Stimulated activated CD4-positive, alpha-beta T cell treated with anti-CD3 and anti-CD28 coated beads, TNF-alpha, amount 100 ng/mL, for 4 hours (primary cell): ENCODE measurements at places on chromosomes 1 and 21.

GRCh38 chr1:19610282-19610981 lies 33.7 kb upstream of the NBL1 start:
- no peak for DNase-seq

- no peak for DNase-seq
These were observed 94.7 kb downstream of the CCDC185 start for GRCh38 chr1:223487887-223488259.

DNA sequence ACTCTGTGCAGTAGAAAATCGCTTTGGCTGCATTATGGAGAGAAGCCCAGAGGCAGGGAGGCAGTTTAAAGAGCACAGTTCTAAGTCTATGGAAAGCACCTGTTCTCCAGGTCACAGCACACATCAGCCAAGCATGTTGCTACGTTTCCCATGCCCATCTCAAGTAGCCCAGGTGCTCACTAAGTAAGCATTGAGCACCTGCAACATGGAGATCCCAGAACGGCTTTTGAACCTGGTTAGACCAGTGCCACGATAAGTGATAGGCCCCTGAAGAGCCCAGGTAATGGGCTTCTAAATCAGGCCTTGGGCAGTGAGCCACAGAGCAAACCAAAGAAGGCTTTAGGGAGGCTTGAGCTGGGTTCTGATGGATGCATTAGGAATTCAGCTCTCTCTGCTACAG lies 186.2 kb downstream of the C1orf94 start:
- no peak for DNase-seq

GRCh38 chr1:32855861-32856617 lies 14.7 kb downstream of the FNDC5 start:
- no peak for DNase-seq

DNA sequence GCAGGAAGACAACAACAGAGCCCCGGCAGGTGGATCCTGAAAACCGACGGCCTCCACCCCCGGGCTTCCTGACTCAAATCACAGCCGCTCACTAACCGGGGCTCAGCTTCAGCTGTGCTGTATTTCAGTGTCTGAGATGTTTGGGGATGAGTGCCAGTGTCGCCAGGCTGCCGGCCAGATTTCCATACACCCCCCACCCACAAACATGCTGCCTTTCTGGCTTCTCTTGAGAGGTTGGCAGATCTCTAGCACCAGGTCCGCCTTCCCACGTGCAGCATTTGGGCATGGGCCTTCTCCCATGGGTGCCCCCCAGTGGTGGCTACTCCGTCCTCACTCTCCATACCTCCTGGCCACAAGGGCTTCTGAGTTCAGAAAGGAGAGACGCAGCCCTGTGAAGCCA lies 34.8 kb downstream of the KCNAB2 start:
- DNase-seq, result no peak

DNA sequence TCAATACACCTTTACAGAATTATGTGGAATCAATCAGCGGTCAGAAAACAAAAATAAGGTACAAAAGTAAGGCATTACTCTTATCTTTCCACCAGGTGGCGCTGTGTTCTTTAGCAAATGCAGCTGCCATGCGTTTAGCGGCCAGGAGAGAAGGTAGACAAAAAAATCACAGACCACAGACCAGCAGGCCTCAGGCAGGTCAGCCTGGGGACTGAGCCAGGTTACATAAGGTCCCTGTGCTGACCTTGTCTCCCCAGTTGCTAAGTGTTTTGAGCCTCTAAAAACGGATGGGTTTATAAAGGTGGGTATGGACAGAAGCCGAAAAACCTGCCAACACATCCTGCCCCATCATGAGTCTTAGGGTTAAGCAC lies 2.8 kb downstream of the RGS16 start:
- DNase-seq, result no peak

- DNase-seq, result no peak
These were observed 56.8 kb upstream of the ERRFI1 start for GRCh38 chr1:8082945-8083344.

DNA sequence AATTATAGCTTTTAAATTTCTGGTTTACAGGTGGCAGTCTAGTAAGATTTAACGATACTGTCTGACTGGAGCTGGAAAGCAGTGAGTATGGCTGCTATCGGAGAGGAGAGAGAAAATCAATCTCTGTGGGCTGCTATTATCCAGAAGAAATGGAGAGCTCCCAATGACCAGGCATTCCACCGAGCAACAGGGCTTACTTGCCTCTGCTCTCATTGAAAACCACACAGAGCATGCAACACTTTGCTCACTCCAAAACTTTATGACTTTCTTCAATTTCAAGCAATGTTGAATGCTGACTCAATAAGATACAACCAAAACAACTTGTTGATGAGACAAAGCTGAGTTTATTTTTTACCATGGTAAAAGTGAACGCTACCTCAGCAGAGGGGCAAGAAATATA lies 337.0 kb upstream of the NCAM2 start:
- DNase-seq, result no peak

DNA sequence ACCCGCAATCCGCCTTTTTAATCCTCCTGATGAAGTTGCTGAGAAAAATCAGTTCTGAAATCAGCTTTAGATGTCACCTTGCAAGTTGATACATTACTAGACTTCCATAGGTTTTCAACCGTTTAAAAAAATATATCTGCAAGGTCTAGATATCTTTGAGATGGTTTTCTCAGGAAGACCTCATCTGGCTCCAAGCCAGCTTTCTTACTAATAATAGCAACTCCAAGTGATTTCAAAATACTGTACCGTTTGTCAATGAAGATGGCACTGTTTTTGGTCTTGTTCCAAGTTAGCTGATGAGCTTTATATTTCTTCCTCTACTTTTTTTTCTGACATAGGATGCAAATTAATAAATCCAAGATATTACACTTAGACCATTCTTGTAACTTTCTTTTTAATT lies 40.3 kb downstream of the LRRC8C start:
- no peak for DNase-seq

DNA sequence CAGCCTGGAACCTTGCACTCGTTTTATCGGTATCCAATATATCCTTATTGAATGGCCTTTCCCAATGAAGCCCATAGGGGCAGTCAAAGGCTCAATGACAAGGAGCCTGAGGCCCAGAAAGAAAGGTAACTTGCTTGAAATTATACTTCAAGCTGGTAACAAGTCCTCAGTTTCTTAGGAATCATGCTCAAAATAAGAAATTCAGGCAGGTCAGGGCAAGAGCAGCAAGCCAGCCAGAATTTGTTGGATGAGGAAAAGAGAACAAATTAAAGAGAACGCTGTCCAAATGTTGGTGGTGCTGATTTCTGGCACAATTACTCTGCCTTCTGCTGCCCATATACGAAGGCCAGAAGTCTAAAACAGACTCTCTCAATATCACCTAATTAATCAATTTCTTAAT lies 77.6 kb downstream of the DDX20 start:
- no peak for DNase-seq

- DNase-seq, result no peak
These were observed 9.1 kb downstream of the TTC22 start for GRCh38 chr1:54791880-54792522.

- no peak for DNase-seq
These were observed 283.7 kb downstream of the HLX start for GRCh38 chr1:221162939-221163338.

DNA sequence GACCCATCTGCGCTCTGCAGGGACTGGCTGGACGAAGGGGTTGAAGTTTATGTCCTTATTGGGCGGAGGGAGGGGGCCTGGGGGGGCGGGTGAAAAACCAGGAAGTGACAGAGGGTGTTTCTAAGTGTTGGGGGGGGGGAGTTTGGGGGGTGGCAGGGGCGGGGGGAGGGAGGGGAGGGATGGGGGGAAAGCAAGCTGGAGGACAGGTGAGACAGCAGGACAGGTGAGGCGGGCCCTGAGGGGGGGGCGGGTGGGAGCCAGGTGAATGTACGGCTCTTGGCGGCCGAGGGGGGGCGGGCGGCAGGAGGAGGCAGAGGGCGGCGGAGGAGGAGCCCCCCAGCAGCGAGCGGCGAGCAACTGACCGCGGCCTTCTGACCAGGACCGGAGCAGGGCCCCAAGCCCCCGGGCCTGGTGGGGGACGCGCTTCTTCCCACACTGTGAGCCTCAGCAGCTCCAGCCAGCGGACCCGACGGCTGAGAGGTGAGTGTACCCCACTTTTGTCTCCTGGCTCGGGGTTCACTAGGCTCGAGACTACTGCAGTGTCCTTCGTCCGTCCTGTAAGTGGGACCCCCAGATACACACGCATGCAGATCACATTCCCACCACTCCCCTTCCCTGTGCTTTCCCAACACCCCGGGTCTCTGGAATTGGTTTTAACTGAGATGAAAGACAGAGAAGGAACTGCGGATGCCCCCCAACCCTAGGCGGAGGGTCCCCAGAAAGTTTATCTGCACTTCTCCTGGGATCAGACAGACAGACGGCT lies at the start of gene ZBTB7B:
Gene ZBTB7B (plus strand): TSS at position 339 of the 763 bp plus-strand sequence. CDS start 11,859 bp downstream, outside the sequence.
- DNase-seq, result no peak

- DNase-seq, result no peak
These were observed 96.4 kb downstream of the SSBP3 start for GRCh38 chr1:54309631-54310366.

- DNase-seq, result no peak
These were observed 84.5 kb upstream of the GCLM start for GRCh38 chr1:93993731-93994130.

DNA sequence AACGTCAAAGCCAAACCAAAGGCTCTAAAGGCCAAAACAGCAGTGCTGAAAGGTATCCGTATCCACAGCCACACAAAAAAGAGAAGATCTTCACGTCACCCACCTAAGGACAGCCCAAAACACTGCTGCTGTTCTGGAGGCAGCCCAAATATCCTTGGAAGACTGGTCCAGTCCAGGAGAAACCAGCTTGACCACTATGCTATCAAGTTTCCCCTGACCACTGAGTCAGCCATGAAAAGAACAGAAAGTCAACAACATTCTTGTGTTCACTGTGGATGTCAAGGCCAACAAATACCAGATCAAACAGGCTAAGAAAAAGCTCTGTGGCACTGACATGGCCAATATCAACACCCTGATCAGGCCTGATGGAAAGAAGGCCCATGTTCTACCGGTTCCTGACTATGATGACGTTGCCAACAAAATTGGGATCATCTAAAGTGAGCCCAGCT lies 32.1 kb downstream of the ARID4B start:
- DNase-seq, result no peak

DNA sequence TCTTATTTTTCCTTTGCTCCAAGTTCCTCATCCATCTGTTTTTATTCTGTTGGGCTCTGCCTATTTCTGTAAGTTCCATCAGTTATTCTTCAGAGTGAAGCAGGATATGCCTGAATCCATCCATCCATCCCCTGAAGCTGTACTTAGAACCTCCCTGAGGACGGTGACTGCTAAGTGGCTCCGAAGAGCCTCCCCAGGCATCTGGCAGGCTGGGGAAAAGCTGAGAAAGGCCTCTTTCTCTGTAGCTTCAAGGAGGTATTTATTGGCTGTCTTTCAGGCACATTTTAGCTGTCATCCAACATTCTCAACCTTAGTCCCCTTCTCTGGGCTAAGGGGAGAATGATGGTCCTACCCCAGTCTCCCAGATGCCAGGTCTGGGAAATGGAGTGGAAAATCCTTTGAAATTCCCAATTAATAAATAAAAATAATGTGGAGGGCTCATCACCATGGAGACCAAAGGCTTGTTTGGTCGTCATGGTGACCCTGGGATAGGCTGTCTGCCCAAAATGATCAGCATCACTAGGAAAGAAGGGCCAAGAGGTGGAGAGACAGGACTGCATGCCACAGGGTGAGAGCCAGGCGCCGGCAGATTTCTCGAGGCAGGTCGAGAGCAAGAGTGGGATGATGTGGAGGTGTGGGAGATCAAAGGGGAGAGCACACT lies 82.0 kb downstream of the UBIAD1 start:
- no peak for DNase-seq

- no peak for DNase-seq
These were observed 10.0 kb downstream of the ADAMTS1 start for GRCh38 chr21:26835027-26835713.

DNA sequence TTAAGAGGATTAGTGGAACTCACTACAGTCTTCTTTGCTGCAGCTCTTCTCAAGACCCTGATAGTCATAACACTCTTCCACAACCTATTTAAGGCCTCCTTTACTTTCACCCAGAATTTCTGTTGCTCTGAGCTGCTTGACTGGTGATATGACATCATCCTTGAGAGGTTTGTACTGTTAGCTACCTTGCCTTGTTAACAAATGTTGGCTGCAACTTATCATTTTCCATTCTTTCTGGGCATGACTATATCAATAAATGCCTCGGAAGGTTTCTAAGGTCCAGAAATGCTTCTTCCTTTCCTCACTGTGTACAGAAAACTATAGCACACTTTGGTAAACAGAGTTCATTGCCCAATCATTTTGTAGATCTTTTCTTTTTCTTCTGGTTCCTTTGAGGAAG lies 1292.2 kb upstream of the TMPRSS15 start:
- DNase-seq, result no peak

- no peak for DNase-seq
These were observed 707 bp upstream of the GPR153 start for GRCh38 chr1:6261615-6261995.

DNA sequence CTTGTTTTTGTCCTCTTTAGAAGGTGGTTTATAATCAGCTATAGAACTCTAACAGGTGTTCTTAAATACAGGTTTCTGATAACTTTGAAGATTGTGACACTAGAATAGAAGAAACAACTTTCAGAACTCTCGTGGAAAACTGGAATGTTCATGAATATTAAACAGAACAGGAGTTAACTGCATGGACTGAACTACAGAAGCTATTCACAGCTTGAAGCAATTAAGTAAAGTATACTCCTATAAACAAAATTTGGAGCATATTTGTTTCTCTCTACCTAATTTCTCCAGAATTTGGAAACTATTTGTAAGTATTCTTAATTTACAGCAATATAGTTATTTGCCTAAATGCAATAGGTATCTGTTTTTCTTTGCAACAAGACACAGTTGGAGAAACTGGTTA lies 824.8 kb downstream of the ADGRL2 start:
- DNase-seq, result no peak

- no peak for DNase-seq
These were observed at the start of gene RGS4 for GRCh38 chr1:163069142-163069541. RGS4 (plus strand) TSS chr1:163069361; CDS start chr1:163069485, 124 bp downstream.

GRCh38 chr1:30950700-30951099 lies 42.1 kb upstream of the SDC3 start:
- DNase-seq, result no peak

DNA sequence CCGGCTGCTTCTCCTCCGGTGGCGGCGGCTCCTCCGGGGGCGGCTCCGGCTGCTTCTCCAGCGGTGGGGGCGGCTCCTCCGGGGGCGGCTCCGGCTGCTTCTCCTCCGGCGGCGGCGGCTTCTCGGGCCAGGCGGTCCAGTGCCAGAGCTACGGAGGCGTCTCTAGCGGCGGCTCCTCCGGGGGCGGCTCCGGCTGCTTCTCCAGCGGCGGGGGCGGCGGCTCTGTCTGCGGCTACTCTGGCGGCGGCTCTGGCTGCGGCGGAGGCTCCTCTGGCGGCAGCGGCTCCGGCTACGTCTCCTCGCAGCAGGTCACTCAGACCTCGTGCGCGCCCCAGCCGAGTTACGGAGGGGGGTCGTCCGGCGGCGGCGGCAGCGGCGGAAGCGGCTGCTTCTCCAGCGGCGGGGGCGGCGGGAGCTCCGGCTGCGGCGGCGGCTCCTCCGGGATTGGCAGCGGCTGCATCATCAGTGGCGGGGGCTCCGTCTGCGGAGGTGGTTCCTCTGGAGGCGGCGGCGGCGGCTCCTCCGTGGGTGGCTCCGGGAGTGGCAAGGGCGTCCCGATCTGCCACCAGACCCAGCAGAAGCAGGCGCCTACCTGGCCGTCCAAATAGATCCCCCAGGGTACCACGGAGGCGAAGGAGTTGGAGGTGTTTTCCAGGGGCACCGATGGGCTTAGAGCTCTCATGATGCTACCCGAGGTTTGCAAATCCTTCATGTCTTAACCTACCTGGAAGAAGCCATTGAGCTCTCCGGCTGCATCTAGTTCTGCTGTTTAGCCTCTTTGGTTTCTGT lies 2.0 kb downstream of the LORICRIN start:
- DNase-seq, result peak; percentile 19

GRCh38 chr1:201346337-201346939 lies 31.0 kb downstream of the TNNT2 start:
- no peak for DNase-seq
